ENCODE measurements at places on chromosomes 16 and 17. TPM values are rescaled to one million over a fixed set of nuclear protein-coding genes. Genes with fewer than 3 reads are reported as not detected.

Gene PRCD
- total RNA-seq, result not detected

Gene TACO1
- 31.7 TPM for total RNA-seq

Gene SPIRE2
- 3.1 TPM for total RNA-seq

Gene MC1R
- total RNA-seq, result 4.0 TPM

Gene PHF12
- total RNA-seq, result 36.4 TPM

Gene TBC1D3C
- not detected for total RNA-seq

Gene CTRB2
- not detected for total RNA-seq

Measured in endothelial cell of umbilical vein (primary cell).